KBM-7 (cell line): ENCODE measurements at places on chromosomes 1 and 21.

DNA sequence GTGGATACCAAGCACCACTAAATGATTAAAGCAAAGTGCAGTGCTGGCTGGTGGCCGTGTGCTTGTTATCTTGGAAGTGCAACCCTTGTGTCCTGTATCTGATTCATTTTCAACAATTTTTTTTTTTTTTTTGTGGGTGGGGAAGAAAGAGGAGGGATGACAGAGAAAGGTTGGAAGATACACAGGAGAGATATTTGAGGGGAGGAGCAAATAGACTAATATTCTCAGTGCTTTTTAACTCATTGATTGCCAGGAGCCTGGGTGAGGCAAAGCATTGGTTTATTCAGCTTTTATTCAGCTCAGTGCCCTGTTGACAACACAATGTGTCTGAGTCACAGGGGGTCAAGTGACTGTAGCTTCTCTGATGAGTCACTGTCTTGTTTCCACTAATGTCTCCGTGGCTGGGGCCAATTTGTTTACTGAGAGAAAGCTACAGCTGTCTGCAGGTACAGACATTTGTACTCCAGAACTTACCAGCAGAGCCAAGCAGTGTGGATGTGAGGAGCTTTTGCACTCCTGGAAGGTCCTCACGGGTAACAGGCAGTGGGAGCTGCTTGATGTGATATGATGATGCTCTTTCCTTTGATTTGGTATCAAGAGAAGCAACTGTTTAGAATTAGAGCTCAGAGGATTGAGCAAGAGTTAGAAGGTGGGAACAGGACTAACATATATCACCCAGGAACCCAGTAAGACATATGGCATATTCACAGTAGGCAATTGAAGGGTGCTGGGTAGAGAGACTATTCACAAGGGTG, 23.6 kb upstream of the DNM3 start:
- no peak for DNase-seq

- no peak for DNase-seq
These were observed 45.5 kb downstream of the TGFB2 start for GRCh38 chr1:218390618-218391017.

- DNase-seq: no peak
These were observed 27.1 kb downstream of the ZNHIT6 start for GRCh38 chr1:85681087-85681486.

GRCh38 chr1:205030896-205031295, 12.1 kb upstream of the CNTN2 start:
- no peak for DNase-seq

GRCh38 chr1:64043288-64043687, 160.1 kb upstream of the UBE2U start:
- no peak for DNase-seq

GRCh38 chr1:163744301-163744887, 422.6 kb downstream of the NUF2 start:
- no peak for DNase-seq

DNA sequence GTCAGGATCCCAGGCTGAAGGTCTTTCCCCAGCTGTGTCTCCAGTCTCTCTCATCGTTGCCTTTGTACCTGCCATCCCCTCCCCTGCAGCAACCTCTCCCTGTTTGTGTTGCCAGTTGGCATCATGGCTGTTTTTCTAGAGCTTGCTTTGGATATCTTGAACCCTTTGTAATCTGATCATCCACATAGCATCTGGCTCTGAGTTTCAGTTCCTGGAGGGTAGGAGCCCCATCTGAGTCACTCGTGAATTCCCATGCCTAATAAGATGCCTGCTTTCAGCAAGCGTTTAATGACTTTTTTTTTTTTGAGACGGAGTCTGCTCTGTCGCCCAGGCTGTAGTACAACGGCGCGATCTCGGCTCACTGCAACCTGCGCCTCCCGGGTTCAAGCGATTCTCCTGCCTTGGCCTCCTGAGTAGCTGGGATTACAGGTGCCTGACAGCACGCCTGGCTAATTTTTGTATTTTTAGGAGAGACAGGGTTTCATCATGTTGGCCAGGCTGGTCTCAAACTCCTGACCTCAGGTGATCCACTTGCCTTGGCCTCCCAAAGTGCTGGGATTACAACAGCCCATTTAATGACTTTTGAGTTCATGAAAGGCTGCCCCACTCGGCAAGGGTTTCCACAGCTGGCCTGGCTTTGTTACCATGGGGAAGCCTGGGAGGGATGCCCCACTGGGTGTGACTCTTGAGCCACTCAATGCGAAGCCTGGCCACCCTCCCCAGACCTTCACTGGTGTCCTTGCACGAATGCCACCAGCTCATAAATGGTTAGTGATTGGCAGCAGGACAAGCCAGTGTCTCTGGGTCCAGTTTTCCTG, 11.9 kb downstream of the ALPL start:
- no peak for DNase-seq

GRCh38 chr1:230130172-230130944, 63.3 kb downstream of the GALNT2 start:
- no peak for DNase-seq

DNA sequence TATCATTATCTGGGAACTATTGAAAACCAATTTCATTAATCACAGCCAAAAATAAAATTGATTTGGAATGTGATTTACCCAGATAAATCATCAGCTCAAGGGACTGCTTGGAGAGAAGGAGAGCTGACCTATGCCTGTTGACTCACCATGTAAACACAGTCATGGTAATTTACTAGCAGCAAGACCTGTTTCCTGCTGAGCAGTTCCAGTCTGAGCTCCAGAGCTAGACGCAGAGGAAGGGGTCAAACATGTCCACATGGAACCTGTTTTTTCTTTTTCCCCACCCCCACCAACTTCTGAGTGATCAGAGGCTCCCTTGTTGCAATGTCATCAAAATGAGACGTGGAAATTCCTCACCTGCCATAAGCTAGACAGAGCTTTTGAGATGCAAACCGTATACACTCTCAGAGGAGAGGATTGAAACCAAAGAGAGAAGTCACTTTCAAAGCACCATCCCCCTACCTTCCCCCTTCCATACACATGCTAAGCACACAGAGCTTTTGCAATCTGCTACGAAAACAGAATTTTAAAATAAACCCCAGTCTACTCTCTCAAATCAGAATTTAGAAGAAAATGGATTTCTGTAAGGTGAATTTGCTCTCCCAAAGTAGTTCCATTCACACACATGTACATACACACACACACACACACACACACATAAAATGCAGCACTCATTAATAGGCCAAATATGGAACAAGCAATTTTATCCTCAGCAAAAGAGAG, 55.9 kb upstream of the PTGFRN start:
- DNase-seq: peak; percentile 60

- no peak for DNase-seq
These were observed 104.6 kb upstream of the IVNS1ABP start for GRCh38 chr1:185421485-185422107.

DNA sequence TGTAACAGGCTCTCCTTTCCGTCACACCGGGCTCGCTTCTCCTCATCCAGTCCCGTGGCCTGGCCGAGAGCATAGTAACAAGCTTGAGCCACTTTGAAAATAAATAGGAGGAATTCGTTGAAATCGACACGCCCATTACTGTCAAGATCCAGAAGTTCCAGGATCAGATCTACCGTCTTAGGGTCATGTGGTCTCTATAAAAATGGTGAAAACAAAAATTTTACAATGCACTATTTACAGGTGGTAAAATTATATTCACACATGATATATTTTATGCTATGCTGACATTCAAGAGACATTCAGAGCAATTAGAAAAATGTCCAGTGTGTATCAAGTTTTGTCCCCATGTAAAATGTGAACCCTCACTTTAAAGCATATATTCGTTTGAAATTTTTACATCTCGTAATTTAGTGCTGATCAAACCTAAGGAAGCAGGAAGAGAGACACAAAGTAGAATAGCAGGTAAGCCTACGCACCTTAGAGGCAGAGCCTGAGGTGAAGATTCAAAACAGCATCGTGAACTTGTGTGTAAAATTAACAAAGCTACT, 2.3 kb downstream of the TCHH start:
- no peak for DNase-seq

DNA sequence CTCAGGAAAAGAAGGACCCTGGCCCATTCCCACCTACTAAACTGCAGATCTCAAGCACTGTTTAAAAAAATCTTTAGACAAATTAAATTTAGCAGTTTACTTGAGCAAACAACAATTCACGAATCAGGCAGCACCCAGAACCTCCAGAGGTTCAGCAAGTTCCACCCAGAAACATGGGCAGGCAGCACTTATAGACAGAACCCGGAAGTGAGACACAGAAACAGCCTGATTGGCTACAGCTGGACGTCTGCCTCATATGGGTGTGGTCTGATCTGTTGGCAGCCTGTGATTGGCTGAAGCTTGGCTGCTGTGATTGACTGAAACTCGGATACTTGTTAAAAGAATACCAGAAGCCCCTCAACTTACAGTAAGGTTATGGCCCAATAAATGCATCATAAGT, 34.7 kb upstream of the COL6A2 start:
- DNase-seq: no peak

- DNase-seq: no peak
These were observed 98.8 kb downstream of the CCDC185 start for GRCh38 chr1:223492044-223492443.

DNA sequence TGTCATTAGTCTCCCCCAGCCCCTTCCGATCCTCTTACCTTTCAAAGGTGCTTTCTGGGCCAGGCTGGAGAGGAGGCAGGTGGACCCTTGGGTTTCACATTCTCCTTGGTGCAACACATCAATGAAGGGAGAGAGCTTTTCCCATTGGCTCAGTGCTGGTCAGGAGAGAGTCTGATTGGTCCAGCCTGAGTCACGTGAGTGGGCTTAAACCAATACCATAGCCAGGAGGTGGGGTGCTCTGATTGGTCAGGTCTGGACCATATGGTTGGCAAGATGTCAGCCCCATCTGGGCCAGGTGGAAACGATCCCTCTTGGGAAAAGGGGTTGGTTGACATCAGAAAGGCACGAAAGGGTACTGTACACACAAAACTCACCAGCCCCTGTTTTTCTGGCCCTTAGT, 44.8 kb upstream of the ABCG1 start:
- DNase-seq: no peak

DNA sequence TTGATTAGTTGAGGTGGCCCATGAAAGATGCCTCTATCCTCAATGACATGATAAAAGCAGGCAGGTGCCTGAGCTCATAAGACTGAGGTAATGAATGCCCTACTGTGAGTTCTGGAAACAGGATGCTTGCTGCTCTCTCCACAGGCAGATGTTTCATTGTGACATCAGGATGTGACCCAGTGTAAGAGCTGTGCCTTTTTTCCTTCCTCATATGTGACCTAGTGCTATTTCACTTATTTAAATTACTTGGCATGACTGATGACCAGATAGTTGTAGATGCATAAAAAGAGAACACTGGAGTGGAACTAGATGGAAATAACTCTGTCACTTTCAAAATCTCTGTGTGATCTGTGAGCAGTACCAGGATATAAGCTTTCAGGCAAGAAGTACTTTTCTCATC, 31.9 kb downstream of the KIF14 start:
- peak; percentile 9 for DNase-seq

DNA sequence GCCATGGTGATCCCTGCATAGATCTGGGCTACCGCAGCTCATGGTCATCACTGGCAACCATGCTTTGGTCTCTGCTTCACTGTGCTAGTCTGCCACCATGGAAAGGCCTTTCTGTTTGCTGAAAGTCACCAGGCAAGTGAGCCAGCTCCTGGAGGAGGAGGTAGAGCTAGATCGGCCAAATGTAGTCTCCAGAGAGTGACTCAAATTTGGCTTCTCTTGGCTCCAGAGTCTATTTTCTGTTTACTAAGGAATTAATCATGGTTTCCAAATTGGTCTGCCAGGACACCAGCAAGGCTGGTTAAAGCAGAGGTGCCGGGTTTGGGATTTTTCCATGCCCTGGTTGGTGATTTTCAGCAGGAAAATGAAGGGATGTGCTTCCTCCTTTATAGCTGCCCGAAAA, 52.7 kb upstream of the IVNS1ABP start:
- DNase-seq: no peak

DNA sequence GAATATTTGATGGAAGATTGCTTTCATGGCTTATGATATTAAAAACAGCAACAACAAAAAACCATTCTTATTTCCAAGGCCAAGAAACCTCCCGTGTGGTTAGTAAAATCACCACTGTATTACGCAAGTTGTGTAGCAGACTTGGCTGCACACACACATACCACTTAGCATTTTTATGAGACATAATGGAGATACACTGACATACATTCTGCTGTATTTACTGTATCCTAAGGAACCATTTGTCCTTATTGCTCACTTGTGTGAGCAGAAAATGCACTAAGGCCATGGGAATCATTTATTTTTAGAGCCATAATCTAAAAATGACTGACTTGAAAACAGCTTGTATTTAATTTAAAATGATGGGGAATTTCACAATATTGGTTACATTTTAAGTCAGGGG, 584 bp upstream of the C1orf141 start:
- DNase-seq: peak; percentile 21

- no peak for DNase-seq
These were observed 2.6 kb downstream of the PFDN2 start for GRCh38 chr1:161115132-161115711.

- no peak for DNase-seq
These were observed 110.6 kb upstream of the ADAMTS5 start for GRCh38 chr21:27077501-27077900.

GRCh38 chr1:28129150-28129549, 40.7 kb upstream of the EYA3 start:
- DNase-seq: no peak

GRCh38 chr1:180805316-180805715, 107.4 kb upstream of the KIAA1614 start:
- no peak for DNase-seq

- no peak for DNase-seq
These were observed 55.3 kb downstream of the CHD5 start for GRCh38 chr1:6124746-6125365.

- DNase-seq: no peak
These were observed 12.3 kb downstream of the SLC44A3 start for GRCh38 chr1:94832446-94832845.

- no peak for DNase-seq
These were observed 3.8 kb upstream of the GALE start for GRCh38 chr1:23804183-23804835.

- no peak for DNase-seq
These were observed 35.8 kb downstream of the OLFML2B start for GRCh38 chr1:161987872-161988271.

DNA sequence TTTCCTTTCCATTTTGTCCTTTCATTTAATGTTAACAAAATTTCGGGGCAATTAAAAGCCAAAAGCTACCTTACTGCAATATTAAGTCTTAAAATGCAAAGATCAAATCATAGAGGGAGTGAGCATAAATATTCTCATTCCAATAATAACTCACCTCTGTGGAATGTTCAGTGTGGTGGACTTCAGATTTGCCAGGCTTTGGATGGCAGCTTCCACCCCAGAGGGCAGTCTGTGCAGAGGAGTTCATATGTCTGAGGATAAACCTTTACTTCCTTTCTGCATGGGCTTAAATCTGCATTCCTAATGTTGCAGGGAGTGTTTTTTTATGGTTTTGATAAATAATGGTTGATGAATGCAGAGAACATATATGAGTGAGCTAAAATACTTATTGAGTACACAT, 16.3 kb downstream of the KIAA0040 start:
- no peak for DNase-seq

DNA sequence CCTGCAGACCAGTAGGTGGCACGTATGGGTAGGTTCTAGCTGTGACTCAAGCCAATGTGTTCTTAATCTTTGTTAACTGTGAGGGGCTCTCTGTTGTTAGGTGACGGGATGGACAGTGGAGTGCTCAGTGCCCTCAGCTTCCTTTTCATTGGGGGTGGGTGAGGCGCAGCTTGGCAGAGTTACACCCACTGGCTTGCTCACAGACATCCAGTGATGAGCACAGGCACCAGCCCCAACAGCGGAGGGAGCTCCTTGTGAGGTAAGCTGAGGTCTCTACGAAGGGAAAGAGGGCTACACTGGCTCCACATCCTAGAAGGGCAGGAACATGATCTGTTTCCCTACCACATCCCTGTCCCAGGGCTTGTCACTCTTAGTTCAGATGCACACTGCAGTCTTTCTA, 871.3 kb downstream of the LRRIQ3 start:
- DNase-seq: no peak
